Foreskin fibroblast (primary cell): ENCODE measurements at places on chromosomes 11 and 22.
A peak's percentile ranks its signal among the peaks of the same experiment; 100 is the strongest.

GRCh38 chr11:107468596-107468995, 11.0 kb upstream of the CWF19L2 start:
- DNase-seq, result peak; percentile 33

GRCh38 chr11:75530577-75530976, 4.8 kb upstream of the GDPD5 start:
- DNase-seq, result no peak

DNA sequence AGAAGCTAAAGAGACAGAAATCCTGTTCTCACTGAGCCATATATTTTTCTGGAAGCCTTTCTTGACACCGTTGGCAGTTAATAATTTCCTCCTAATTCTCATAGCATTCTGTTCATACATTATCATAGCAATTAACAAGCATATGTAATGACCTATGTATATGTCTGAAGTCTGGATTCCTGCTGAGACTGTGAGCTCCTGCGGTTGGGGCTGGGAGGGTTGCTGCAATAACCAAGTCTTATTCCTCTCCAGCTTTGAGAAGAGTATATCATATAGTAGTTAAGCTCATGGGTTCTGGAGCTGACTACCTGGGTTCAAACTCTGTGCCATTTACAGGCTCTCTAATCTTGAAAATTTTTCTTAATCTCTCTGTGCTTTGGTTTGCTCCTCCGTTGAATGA, 175.2 kb downstream of the MAML2 start:
- DNase-seq, result no peak

DNA sequence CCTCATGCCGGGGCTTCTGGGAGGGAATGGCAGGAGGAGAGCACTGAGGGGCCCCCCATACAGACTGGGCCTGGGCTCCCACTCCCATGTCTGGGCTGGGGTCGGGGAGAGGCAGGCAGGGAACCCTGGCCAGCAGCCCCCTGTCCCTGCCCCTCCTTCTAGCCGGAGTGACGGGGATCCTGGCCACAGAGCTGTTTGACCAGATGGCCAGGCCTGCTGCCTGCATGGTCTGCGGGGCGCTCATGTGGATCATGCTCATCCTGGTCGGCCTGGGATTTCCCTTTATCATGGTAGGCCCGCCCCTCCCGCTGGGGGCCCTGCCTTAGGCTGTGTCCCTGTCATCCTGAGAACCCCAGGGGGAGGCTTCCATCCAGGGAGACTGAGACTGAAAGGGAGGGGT, 10.0 kb upstream of the MIF start:
- DNase-seq, result no peak

GRCh38 chr22:17612057-17612456, 16.5 kb downstream of the ATP6V1E1 start:
- DNase-seq, result no peak

DNA sequence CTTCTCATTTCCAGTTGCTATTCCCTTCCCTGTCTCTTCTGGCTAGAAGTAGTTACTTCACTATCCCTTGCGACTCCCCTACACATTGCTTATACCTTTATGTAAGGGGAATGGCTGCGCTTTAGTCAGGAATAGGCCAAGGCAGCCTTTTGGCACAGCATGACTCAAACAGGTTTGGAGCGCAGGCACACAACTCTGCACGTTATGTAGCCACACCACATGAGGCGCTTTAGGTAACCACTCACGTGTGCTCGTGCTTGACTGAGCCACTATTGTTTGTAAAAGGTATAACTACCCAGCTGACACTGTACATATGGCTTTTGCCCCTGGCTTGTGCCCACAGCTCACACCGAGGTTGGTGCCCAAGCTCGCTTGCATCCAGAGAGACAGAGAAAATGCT, 46.7 kb upstream of the LIPT2 start:
- no peak for DNase-seq

- no peak for DNase-seq
Observed at GRCh38 chr11:43786016-43786415, 94.6 kb upstream of the ALKBH3 start.

DNA sequence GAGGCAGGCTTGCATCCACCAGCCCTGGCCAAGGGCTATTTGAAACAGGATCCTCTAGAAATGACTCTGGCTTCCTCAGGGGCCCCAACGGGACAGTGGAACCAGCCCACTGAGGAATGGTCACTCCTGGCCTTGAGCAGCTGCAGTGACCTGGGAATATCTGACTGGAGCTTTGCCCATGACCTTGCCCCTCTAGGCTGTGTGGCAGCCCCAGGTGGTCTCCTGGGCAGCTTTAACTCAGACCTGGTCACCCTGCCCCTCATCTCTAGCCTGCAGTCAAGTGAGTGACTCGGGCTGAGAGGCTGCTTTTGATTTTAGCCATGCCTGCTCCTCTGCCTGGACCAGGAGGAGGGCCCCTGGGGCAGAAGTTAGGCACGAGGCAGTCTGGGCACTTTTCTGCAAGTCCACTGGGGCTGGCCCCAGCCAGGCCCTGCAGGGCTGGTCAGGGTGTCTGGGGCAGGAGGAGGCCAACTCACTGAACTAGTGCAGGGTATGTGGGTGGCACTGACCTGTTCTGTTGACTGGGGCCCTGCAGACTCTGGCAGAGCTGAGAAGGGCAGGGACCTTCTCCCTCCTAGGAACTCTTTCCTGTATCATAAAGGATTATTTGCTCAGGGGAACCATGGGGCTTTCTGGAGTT, 13.3 kb downstream of the IL10RA start:
- no peak for DNase-seq

- DNase-seq, result no peak
Observed at GRCh38 chr11:69697861-69698260, 6.0 kb downstream of the FGF19 start.

DNA sequence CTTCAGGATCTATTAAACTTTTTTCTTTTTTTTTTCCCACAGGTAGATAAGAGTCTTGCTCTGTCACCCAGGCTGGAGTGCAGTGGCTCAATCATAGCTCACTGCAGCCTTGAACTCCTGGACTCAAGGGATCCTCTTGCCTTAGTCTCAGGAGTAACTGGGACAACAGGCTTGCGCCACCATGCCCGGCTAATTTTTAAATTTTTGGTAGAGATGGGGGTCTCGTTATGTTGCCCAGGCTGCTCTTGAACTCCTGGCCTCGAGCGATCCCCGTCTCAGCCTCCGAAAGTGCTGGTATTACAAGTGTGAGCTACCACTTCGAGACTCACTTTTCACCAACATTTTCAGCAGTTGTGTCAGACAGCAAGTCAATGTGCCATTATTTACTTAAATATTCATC, 962 bp downstream of the SIRT3 start:
- DNase-seq, result no peak

- no peak for DNase-seq
Observed at GRCh38 chr11:117315285-117316196, 515 bp downstream of the BACE1 start.

DNA sequence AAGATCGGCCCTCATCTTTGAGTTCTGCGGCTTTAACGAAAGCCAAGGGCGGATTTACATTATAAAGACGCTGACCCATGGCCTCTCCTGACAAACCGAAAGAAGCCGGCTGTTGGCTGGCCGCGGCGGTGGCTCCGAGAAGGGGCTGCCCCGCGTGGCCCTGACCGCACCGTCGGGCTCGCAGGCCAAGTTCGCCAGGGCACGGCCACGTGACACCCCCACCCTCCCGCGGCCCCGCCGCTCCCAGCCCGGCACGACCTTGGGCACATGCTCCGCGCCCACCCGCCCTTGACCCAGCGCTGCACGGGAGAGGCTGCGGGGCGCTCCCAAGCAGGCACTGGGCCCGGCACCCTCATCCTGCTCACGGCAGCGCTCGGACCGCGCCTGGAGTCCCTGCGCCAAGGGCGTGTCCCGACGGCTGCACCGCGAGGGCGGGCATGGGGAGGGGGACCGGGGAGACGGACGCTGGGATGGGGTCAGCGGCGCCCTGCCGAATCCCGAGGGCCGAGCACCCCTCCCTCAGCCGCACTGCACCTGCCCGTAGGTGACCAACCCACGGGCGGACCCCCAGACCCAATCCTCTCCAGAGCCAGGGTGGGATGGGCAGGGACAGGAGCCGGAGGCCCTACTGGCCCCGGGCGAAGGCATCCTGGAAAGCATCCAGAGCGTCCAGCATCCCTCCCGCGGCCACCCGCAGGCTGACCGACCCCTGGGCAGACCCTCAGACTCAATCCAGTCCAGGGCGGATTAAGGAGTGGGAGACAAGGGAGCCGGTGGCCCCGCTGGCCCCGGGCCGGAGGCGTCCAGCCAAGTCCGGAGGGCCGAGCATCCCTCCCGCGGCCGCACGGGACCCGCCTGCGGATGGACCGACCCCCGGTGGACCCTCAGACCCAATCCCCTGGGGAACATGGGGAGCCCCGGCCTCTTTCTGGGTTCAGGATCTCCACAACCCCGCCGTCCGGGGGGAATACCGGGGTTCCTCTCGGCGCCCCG, 759 bp downstream of the CPT1A start:
- DNase-seq, result peak; percentile 35

DNA sequence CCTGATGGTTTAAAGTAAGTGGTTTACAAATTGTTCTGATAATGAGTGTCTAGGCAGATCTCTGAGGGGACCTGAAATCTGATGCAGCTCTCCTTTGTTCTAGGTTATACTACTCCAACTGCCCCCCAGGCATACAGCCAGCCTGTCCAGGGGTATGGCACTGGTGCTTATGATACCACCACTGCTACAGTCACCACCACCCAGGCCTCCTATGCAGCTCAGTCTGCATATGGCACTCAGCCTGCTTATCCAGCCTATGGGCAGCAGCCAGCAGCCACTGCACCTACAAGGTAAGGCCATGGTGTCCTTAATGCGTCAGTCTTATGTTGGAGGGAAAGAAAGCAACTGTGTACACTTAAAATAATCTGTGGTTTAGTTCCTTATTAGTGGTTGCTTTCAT, 9.9 kb downstream of the EWSR1 start:
- no peak for DNase-seq

DNA sequence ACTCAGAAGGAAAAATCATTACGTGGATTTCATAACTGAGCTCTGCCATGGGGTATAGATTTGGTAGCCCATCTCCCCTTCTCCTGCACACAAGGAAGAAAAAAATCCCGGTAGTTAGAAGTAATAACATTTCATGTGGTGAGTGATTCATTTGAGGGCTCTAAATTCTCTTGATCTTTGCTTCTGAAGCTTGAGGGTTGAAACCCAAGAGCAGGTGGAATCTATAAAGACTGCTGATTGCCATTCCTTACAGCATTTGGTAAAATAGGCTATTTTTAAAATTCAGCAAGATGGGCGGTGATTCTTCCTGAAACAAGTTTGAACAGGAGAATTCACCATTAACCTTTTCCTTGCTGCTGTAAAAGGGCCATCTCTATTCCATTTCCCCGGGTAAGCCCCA, 266.1 kb downstream of the CADM1 start:
- DNase-seq, result no peak

- DNase-seq, result peak; percentile 56
Observed at GRCh38 chr11:111833524-111833923, 37.9 kb downstream of the ALG9 start.

DNA sequence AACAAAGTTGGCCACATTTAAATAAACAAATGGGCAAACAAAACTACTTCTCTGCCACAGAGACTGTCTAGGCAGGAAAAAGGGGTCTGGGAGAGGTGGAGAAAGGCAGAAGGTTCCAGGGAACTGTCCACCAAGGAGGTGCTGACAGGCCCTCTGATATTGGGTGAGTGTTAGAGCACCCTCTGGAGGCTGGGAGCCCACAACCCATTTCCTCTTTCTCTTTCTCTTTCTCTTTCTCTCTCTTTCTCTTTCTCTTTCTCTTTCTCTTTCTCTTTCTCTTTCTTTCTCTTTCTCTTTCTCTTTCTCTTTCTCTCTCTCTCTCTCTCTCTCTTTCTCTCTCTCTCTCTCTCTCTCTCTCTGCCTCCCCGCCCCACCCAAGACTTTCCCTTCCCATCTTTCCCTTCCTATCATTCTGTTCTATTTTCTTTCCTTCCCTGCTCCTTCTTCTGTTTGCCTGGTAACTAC, 912.8 kb downstream of the DLG2 start:
- no peak for DNase-seq

GRCh38 chr11:75352588-75353206, 1.2 kb upstream of the ARRB1 start:
- no peak for DNase-seq

GRCh38 chr11:3104051-3104714, 47.0 kb upstream of the CARS1 start:
- DNase-seq, result no peak

DNA sequence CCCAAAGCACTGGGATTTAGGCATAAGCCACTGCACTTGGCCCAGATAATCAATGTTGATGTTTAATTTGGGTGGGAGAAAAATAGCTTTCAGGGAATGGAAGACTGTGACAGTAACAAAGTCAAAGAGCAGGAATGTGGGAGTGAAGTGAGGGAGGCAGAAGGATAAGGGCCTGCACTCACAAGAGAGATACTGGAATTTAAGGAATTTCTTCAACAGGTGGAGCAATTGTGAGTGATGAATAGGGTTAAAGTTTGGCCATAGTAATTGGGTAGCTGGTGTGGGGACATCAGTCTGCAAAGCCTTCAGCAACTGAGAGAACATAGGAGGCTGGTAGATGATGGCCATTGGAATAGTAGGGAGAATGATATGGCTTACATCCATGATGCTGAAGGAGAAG, 8.6 kb upstream of the APBB1 start:
- DNase-seq, result no peak

DNA sequence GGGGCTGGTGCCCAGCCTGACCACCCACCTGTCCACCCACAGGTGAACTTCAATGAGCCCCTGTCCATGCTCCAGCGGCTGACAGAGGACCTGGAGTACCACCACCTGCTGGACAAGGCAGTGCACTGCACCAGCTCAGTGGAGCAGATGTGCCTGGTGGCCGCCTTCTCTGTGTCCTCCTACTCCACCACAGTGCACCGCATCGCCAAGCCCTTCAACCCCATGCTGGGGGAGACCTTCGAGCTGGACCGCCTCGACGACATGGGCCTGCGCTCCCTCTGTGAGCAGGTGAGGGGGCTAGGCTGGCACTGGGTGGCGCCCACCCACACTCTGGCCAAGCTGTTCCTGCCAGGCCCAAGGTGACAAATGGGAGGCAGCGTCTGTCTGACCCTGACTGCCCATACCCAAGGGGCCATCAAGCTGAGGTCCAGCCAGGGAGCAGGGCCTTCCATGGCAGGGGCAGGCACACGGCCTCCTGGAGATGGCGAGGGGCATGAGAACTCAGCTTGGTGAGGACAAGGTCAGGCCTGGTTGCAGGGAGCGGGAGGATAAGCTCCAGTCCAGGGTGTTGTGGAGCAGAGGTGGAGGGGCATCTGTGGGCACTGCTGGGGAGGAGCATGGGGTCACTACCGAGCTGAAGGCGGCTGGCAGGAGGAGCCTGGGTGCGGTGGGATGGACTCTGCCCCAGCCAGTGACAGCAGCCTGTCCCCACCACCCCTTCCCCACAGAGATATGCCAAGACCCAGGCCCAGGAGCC, 77.7 kb downstream of the MORC2 start:
- DNase-seq, result no peak

- no peak for DNase-seq
Observed at GRCh38 chr11:113681282-113681681, 24.8 kb downstream of the TMPRSS5 start.
